CD4-positive, alpha-beta T cell treated with Interleukin-10 for 1 hour (primary cell): ENCODE measurements at places on chromosomes 11 and 22.

GRCh38 chr11:15568440-15568839, 453.7 kb downstream of the INSC start:
- no peak for DNase-seq

DNA sequence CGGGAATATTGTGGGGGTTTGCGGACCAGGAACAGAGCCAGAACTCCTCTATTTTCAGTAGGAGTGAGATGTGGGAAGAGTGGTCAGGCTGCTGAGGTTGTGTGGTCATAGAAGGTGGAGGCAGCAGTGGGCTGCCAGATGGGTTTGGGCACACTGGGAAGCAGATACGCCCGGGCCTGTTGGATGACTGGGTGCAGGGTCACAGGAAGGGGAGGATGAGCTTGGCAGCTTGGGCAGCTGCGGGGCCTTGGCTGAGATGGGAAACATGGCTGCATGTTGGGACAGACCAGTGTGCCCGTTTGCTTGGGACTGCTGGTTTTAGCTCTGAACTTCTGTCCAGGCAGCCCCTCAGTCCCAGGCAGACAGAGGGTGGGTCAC, 11.4 kb downstream of the SHANK3 start:
- no peak for DNase-seq

- DNase-seq, result peak; percentile 20
Observed at GRCh38 chr11:61162092-61162941, 1.1 kb upstream of the VPS37C start.

DNA sequence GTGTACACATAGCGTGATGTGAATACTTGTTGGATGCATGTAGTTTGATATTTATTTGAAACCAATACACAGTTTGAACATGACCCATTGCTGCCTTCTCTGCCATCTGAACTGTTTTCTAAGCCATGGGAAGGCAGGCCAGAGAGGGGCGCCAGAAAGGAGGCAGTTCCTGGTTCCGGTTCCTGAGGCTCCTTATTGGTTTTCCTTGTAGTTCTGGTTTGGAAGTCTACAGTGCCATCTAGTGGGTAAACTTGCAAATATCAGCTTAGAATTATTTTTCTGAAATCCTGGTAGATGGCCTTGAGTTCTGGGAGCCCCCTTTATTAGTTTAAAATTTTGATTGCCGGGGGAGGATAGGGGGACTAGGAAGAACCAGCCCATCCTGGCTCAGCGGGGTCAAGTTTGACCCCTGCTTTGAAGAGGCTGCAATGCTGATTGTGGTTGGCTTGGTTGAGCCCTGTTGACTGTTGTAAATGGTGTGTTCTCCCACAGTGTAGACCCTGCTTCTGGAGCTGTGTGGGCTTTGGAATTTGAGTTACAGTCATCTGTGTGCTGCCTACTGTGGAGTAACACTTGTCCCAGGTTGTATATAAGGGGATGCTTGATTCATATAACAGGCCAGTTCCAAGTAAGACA, 48.4 kb downstream of the GRAMD1B start:
- DNase-seq, result peak; percentile 71

DNA sequence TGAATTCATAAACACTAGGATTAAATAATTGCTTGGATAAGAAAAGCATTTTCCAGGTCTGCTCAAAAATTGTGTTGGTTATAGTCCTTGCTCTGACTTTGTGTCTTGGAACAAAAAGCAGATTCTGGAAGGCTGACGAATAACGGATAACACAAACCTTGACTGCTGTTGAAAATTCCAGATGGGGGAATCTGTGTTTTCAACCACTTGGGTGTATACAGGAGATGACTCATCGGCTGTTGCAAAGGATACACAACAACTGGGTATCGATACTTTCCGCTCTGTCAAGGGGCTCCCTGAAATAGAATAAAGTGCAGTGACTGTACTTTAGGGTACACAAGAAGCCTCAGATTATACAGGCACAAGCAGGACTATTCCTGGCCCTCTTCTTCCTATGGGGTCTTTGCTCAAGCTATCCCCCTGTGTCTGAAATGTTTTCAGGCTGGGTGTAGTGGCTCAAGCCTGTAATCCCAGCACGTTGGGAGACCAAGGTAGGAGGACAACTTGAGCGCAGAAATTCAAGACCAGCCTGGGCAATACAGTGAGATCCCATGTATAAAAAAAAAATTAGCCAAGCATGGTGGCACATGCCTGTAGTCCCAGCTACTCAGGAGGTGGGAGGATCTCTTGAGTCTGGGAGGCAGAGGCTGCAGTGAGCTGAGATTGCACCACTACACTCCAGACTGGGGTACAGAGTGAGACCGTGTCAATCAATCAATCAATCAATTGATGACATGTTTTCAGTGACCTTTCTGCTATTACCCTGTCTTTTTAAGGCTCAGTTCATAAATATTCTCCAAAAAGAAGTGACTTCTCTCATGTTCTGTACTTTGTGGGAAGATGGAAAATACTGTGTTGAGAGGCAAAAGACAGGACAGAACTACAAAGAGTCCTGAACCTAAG, 48.6 kb upstream of the UCP3 start:
- DNase-seq, result no peak

- no peak for DNase-seq
Observed at GRCh38 chr11:69557266-69557665, 75.8 kb downstream of the LINC01488 start.

DNA sequence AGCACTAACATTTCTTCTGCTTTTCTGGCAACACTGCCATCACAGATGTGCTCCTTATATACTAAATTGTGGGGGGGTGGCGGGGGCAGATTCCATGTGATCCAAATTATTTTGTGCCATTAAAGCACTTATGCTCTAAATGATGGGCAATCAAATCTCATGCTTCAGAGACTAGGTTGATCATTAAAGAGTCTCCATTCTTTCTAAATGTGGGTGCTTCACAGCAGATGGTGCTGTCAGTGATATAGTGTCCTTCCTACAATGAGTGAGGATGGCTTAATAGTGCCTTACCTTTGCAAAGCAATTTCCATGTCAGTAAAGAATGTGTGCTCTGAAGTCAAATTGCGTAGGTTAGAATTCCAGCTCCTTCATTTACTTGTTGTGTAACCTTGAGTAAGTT, 589.8 kb downstream of the ETS1 start:
- no peak for DNase-seq

DNA sequence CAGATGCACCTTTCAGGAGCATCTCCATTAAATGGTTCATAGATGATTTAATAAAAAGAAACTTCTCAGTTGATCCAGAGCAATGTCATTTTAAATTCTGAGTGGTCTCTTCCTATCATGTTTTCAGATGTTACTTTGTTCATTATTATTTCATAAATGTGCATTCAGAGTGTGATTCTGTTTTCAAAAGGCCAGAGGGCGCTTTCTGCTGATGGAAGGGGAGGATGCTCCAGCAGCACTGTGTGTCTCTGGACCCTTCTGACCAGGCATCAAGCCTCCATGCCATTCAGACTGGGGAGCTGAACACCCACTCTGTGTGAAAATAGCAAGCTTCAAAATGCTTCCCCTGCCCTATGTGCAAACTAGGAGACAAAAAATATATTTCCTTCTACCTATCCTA, 23.9 kb upstream of the CRTAM start:
- DNase-seq, result peak; percentile 25

GRCh38 chr22:44184006-44184405, 3.3 kb downstream of the PARVG start:
- no peak for DNase-seq

DNA sequence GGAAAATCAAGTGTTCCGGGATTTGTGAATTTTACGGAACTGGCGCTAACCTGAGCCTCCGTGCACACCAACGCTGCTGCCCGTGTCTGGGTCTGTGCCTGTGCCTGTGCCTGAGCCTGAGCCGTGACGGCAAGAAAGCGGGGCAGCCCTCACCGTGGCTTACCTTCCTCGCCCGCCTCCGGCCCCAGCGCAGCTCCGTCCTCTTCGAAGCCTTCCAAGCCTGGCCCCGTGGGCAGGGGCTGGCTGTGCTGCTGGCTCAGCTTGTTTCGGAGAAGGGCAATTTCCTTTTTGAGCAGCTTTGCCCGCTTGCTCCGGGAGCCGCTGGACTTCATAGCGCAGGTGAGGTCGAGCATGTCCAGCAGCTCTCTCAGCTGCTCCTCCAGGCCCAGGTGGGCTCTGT, 33.8 kb downstream of the BRD1 start:
- no peak for DNase-seq

DNA sequence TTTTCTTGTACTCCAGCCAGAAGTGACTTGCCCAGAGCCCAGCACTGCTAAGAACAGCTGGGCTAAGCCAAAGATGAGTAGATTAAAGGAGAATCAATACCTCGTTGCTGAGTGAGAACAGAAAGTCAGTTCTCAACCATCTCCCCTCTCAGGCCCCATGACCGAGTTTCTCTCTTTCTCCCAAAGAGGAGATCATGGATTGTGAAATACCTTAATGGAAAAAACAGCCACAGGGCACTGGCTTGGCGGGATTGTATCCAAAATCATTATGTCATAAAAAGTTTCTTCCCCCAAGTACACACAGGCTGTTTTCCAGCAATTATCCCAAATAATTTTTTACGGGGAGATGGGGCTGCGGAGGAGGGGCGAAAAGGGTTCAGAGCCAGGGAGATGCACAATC, 111.8 kb upstream of the TMEM45B start:
- no peak for DNase-seq

DNA sequence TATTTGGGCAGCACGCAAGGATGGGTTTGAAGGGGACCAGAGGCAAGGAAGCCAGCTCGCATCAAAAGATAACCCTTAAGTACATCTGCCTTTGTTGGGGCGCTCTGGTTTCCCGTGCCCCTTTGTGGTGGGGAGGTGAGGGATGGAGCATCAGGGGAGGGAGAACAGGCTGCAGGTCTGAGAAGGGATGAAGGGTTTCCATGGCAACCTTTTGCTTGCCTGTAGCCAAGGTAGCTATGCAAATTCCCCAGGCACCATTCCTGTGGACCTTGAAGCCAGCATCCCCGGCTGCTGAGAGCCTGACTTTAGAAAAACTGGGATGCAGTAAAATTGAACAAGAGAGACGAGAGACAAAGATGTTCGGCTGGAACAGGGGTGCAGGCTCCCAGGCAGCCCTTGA, 75.7 kb downstream of the SEZ6L start:
- DNase-seq, result no peak

- no peak for DNase-seq
Observed at GRCh38 chr11:20002312-20003216, 157.7 kb downstream of the DBX1 start.

DNA sequence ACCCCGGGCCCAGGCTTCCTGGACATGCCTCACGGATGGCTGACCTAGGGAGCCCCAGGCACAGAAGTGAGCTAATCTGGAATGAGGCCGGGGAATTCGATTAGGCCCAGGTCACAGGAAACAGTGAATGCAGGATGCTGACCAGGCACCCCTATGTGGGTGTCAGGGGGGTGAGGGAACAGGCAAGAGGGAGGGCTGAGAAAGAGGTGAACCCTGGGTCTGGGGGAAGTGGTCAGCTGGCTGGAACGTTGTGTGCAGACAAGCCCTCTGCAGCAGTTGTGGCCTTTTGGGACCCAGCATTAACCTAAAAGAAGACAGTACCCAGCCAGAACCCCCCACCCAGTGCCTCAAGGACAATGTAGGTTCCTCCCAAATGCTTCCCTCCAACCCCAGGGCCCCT, 8.1 kb downstream of the SERHL2 start:
- DNase-seq, result no peak

DNA sequence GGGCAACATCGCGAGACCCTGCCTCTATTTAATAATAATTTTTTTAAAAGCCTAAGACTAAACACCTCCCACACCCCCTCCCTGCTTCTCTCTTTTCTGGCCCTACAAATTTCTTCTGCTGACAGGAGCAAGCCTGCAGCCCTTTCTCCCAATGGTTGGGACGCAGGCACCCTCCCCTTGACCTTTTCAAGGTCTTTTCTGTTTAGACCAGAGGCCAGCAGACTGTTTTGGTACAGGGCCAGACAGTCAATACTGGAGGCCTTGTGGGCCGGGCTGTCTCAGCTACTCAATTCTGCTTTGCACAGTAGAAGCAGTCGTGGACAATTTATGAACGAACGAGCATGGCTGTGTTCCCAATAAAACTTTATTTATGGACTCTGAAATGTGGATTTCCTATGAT, 92.3 kb downstream of the SCN3B start:
- no peak for DNase-seq

GRCh38 chr11:82718307-82718706, 15.4 kb downstream of the FAM181B start:
- peak; percentile 30 for DNase-seq

DNA sequence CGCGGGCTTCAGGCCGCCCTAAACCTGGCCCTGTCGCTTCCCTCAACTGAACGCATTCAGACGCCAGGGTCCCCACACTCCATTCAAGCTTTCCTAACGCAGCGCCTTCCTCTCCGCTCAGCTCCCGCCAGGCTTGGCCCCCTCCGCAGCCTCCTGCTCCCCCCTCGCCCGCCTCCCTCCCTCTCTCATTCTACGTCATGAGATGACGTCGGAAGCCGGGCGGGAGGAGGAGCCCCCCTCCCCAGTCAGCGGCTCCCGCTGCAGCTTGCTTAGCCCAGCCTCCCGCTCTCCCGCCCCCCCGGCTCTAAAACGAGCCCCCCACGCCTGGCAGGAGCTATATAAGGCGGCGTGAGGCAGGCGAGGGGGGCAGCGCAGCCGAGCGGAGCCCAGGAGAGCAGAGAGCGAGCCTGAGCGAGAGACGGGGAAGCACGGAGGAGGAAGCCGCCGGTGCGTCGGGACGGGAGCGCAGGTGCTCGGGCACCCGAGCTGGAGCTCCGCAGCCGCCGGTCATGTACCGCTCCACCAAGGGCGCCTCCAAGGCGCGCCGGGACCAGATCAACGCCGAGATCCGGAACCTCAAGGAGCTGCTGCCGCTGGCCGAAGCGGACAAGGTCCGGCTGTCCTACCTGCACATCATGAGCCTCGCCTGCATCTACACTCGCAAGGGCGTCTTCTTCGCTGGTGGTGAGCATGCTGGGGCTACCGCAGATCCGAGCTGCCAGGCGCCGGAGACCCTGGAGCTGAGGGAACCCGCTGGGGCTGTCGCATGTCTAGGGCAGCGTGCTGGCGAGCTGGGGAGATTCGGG, at the start of gene NPAS4:
Gene NPAS4 (plus strand): TSS at position 365 of the 806 bp plus-strand sequence. CDS start 145 bp downstream, at position 510.
- DNase-seq, result no peak

DNA sequence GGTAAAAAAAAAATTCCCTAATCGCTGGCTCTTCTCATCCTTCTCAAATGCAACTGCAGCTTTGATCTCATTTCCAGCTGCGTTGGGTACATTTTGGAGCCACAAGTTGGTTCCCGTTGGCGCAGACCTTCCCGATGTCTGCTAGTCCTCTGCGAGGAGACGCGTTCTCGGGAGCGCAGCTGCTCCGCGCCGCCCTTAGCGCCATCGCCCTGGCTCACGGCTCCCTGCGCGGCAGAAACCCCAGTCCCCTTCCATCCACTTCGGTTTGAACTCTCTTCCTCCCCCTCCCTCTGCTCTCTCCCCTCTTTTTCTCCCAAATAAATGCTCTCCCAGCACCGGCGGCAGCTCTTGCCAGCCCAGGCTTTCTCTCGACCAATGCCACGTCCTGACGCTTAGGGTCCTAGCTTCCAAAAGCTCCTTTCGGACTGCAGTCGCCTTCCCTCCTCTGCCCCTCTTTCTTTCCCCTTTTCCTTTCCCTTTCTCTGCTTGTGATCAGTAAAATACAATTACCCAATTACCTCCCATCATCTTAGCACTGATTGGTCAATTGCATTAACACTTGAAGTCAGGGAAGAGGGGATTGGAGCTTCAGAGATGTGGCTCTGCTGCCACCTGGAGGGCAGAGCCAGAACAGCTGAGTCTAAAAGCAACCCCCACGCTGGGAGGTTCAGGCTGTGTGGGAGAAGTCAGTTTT, 1165.7 kb downstream of the LRRC4C start:
- peak; percentile 8 for DNase-seq
